ENCODE measurements at places on chromosomes 2 and 18. TPM values are rescaled to one million over a fixed set of nuclear protein-coding genes. Genes with fewer than 3 reads are reported as not detected.

DNA sequence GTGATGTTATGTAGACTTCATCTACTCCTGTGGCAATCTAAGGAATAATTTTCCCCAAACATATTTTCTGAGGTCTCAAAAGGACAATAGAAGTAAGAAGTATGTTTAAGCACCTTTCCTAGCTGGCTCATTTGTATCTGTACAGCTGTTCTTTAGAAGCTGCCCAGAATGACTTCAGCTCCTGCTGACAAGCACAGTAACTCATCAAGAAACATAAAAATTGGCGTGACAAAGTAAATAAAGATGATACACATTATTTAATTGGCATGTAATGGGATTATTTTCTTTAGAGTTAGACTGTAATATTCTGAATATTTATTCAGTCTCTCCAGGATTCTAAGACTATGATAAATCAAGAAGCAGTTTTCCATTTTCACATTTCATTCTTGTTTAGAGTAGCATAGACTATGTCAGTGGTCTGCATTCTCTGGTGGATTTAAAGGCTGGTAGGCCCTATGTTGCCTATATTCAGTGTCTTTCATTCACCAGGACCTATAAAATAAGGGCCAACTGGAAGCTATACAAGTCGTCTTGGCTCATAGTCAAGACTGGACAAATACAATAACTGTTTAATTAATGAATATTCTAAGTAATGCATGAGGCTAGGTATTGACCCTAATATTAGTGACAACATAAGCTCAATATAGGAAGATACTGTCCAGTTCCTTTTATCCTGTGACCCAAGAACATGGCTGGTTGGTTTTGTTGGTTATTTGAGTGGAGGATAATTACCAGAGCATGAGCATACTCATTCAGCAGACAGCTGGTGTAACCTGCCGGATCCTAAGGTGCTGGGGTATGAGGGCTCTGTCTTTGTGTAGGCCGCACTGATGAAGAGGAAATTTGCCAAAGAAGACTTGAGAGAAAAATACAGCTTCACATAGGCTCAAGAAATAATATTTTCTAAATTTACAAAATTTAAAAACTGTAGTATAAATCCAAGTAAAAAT lies 107.0 kb downstream of the PDE1A start:
- no peak for DNase-seq

DNA sequence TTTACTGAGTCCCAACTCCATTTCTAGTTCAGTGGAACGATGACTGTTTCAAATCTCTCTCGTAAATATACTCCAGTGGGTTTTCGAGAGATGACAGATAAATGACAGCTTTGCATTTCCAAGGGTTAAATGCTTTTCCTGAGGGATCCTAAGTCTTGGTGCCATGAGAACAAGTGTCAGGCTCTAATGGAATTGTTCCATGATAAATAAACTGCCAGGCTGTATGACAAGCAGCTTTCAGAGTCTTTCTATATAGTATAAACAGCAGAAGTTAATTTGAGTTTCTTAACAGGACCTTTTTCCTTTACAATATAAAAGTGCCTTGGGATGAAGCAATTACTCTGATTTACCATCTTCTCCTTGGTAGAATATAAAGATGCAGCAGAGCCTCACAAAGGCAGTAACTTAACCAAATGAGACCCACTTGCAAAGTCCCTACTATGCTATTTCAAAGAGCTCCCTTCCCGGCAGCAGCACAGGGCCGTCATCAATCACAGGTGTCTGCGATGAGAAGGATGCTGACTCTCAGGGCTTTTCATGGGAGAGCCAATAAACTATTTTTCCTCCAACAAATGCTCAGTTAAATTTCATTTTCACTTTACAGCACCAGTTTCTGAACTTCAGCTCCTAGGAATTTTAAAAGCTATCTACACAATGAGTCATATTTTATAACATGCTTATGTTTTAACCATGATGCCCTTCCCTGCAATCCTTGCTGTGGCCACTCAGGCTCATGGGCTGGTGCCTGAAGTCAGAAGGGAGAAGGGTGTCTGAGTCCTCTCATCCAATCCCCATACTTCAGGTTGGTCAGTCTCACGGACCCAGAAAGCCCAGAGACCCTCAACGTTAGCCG lies 123.8 kb downstream of the AFF3 start:
- DNase-seq, result peak; percentile 50

- peak; percentile 72 for DNase-seq
Observed at GRCh38 chr18:2655178-2655953, at the start of gene SMCHD1. TSS of gene SMCHD1 (plus strand) at chr18:2655726. CDS start at chr18:2656076, 350 bp downstream.

DNA sequence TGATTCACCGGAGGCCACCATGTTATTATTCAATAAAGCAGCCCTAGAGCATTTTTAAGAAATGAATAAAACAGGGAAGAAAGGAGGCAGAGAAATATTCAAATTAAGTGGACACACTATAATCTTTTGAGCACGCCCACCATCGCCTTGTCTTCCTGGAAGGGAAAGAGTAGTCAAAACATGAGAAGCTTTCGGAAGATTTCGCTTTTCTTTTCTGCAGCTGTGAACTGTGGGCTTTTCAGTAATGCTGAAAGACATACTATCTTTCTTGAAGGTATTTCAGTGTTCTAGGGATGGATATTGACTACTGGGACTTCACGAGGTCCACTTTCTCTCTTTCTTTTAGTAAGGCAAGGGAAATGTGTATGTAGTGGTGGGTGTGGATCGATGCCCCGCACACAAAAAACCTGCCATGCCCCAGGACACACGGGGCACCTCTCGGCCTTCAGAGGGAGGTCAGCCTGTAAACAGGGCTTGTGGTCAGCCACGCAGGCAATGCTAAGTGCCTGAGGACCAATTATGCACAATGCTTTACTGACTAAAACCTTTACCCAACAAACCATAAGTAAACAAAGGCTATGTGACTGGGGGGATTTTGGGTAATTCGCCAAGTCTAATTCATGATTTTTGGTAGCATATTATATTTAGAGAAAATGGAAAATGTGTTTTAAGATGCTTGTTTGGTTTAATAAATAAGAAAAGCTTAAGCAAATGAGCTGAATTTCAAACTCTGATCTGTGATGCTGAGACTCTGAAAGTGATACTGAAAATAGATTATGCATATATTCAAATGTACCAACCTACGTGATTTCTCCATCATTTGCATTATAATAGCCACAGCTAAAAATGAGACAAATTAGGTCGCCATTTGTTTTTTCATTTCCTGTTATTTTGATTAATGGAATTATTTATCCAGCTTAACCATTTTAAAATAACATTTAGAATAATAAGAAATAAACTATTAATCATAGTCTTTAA lies 130.5 kb downstream of the ZNF516 start:
- no peak for DNase-seq

GRCh38 chr2:233953087-233953801 lies 36.1 kb downstream of the TRPM8 start:
- no peak for DNase-seq

- no peak for DNase-seq
Observed at GRCh38 chr2:97546711-97547110, 43.0 kb downstream of the ANKRD36B start.

DNA sequence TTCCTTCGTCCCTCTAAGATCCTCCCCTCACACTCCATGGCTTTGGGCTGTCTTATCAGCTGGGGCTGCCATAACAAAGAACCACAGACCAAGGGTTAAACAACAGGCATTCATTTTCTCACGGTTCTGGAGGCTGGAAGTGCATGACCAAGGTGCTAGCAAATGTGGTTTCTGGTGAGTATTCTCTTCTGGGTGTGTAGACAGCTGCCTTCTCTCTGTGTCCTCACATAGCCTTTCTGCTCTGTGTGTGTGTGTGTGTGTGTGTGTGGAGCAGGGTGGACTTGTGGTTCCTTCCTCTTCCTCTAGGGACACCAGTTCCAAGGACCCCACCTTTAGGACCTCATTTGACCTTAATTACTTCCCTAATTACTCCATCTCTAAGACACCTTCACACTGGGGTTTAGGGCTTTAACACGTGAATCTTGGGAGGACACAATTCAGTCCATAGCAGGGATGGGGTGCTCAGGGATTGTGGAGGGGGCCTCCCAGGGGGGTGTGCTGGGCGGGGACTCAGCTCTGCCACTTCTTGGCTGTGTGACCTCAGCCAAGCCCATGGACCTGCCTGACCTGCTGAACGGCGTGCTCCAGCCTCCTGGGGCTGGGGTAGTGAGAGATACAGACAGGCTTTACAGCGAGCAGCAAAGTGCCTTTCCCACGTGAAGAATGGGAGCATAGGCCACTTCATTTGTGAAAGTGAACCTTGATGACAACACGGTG lies 38.0 kb downstream of the ACKR3 start:
- peak; percentile 31 for DNase-seq

DNA sequence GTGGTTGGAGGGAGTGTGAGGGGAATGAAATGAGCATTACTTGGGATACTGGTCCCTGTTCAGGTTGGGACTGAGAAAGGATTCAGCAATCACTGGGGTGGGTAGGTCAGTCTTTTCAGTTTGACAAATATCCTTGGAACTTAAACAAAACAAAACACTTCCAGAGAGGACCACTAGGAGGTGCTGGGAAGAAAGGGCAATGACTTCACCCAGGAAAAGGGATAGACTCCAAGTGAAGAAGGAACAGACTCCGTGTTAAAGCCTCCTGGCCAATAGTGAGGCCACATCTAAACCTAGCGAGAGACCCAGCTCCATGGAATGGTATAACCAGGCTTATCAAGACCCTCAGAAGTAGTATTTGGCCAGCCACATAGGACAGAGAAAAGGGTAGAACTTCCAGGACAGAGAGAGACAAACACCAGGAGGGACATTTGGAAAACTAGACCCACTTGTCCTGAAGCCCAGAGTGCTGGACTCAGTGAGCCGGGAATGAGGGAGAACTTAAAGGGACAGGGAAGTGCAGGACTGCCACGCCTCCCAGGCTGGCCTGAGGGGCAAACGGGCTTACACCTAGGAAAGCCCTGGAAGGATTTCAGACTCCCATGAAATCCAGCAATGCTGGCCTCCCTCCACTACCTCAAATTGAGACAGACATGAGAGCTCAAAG lies 19.6 kb upstream of the KCNG3 start:
- peak; percentile 56 for DNase-seq

Gene EFHD1
- 3.6 TPM for total RNA-seq

Gene ABHD3
- total RNA-seq, result 5.9 TPM

Gene CDK15
- total RNA-seq, result 59.8 TPM

Gene RIF1
- total RNA-seq, result 29.9 TPM

Measured in HFFc6 (cell line).